Activated naive CD4-positive, alpha-beta T cell treated with anti-CD3 and anti-CD28 coated beads, Interleukin-2, amount 10 ng/mL, durations not matched to agents 5 hours and 36 hours (primary cell): ENCODE measurements at places on chromosomes 12 and 14. TPM values are rescaled to one million over a fixed set of nuclear protein-coding genes. Genes with fewer than 3 reads are reported as not detected.

Gene KLHDC2
- total RNA-seq: 40.5 TPM

Gene CAPZA3
- not detected for total RNA-seq

Gene PEX5
- total RNA-seq: 22.2 TPM

Gene PTCSC3
- not detected for total RNA-seq

Gene TARBP2
- 32.7 TPM for total RNA-seq

Gene TAS2R20
- 0.86 TPM for total RNA-seq

Gene BDKRB1
- not detected for total RNA-seq

Gene ESRRB
- total RNA-seq: 0.10 TPM

Gene PTHLH
- not detected for total RNA-seq

Gene PTPRQ
- not detected for total RNA-seq

Gene TMEM52B
- not detected for total RNA-seq

Gene PROX2
- not detected for total RNA-seq

Gene INTS13
- total RNA-seq: 44.7 TPM

Gene HSPB8
- total RNA-seq: not detected

Gene ZNF268
- 19.6 TPM for total RNA-seq

Gene NEDD1
- 32.3 TPM for total RNA-seq

Gene PMCH
- total RNA-seq: 0.28 TPM

Gene DDHD1
- 55.4 TPM for total RNA-seq

Gene GEMIN2
- total RNA-seq: 15.1 TPM

Gene NGDN
- total RNA-seq: 41.3 TPM

Gene CIROP
- total RNA-seq: not detected

Gene MLEC
- total RNA-seq: 70.2 TPM

Gene OR4K13
- not detected for total RNA-seq

Gene SLCO1B1
- not detected for total RNA-seq

Gene PPP2R5C
- 347 TPM for total RNA-seq

Gene SERPINA9
- total RNA-seq: not detected

Gene MIPOL1
- not detected for total RNA-seq

Gene BCL11B
- total RNA-seq: 105 TPM

Gene FAM186B
- total RNA-seq: 0.13 TPM

Gene OVCH1
- total RNA-seq: not detected
